ENCODE measurements at places on chromosomes 12 and 14.

- DNase-seq = no peak
These were observed 115.5 kb downstream of the SLC38A1 start for GRCh38 chr12:46153268-46153872.

DNA sequence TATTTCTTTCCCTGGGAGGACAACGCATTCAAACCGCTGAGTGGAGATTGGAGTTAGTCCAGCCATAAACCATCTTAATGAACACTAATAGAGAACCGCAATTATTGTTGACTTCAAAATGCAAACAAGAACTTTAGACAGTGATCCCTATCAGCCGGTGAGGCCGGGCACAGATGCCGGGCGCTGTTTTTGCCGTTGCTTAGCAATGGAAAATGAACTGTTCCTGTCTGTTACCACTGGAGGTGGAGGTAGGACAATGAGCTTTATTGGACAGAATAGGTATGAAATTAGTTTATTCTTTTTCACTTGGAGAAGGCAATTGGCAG lies 216.8 kb downstream of the TTC8 start:
- DNase-seq = no peak

- DNase-seq = no peak
These were observed 6.5 kb downstream of the ESRRB start for GRCh38 chr14:76382495-76382832.

DNA sequence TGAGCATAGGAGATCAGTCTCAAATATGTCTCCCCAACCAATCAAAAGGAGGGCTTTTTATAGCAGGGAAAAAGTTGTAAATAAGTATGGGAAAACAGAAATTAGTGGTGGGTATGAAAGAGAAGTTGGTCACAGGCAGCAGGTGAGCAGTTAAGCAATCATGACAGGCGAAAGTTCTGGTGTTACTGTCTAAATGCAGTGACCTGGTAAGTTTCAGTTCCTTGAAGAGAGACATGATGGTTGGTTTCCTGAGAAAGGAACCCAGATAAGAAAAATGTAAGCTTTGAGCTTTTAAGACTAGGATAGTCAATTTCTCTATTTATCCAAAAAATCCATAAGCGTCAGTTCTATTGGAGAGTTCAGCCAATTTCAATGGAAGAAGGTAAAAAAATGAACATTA lies 466.2 kb upstream of the FLRT2 start:
- no peak for DNase-seq

GRCh38 chr12:118813778-118814357 lies 167.5 kb upstream of the SRRM4 start:
- no peak for DNase-seq

DNA sequence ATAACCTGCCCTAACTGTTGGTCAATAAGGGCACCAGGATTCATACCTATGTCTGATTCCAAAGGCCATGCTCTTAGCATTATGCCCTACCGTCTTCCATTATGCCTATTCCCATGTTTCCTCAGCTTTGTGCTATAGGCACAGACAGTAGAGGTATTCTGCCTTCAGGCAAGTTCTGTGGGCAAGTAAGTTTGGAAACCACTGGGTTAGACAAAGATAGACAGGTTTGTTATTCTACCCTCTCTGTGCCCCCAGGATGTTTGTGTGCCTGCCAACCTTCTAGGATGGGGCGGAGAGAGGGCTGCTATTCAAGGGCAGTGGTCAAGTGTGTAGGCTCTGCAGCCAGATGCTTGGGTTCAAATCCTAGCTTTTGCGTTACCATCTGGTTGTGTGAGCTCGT lies 4.6 kb downstream of the RAPGEF3 start:
- no peak for DNase-seq

DNA sequence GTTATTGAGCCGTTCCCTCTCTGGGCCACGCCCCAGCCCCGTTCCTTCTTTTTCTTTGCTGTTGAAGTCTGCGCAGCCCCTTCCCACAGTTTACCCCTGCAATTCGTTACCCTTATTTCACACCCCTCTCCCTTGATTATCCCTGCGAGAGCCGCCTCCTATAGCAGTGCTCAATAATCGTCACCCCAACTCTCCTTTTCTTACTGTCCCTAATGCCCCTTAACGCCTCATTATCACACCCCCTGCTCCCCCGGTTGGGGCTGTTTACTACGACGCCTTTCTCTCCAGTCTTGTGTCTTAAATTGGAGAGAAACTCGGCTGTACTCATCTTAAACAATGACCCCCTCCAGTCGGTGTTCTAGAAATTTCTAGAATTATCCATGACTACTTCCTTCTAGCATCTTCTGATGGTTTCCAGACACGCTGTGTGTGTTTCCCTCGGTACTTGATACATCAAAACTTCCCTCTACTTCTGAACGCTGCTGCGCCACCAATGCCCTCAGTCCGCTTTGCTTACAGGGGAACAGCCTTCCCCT lies 713 bp upstream of the FBXL14 start:
- DNase-seq = no peak

GRCh38 chr12:102917026-102917787 lies at the start of gene PAH:
Gene PAH (minus strand): TSS chr12:102917244. CDS start chr12:102917130, 114 bp downstream.
- no peak for DNase-seq

DNA sequence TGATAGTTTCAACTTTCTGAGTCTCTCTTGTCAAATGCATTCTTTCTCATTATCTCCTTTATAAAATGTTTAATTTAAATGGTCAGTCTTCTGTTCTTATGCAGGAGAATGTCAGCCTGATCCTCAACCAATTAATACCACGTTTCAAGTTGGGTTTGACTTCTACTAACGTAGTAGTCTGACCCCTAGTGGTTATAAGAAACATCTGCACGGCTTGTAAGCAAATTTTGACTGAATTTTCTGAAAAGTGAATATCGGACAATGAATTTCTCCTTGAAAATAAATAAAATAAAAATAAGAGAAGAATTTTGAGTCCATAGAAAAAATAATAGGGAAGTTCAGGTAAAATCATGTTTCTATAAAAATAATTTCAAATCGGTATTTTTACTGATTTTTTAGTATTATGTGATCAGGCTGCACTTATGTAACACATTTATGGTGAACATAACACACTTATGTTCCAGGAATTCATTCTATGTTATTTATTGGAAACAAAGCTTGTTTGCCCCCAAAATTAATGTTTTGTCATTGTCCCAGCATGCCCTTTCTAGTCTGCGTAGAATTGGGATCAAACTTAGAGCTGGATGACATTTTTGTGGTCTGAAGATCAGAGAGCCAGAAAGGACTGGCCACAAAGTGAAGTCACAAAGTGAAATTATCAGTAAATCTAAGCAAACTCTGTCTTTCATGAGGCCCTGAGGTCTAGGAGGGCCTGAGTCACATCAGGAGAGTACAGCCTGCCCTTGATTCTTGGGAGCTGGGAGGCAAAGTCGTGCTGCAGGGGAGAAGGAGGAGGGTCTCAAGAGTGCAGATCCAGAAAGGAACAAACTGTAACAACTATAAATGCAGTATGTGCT lies 101.2 kb upstream of the STXBP6 start:
- DNase-seq = no peak

DNA sequence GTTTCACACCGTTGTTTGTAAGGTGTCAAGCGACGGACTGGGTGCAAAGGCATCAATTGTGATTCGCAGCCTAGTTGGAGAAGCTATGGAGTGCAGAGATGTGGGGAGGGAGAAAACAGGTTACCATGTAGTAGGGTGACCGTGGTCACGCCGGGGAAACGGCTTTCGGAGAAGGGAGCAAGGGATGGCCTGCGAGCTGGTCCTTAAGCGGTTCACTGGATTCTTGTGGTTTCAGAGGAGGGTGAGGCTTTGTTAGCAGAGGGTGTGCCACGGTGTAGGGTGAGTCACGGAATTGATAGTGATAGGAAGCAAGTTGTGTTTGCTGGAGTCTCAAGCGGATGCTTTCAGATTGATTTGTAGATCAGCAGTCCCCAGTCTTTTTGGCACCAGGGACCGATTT lies 2.3 kb downstream of the PIWIL1 start:
- no peak for DNase-seq

DNA sequence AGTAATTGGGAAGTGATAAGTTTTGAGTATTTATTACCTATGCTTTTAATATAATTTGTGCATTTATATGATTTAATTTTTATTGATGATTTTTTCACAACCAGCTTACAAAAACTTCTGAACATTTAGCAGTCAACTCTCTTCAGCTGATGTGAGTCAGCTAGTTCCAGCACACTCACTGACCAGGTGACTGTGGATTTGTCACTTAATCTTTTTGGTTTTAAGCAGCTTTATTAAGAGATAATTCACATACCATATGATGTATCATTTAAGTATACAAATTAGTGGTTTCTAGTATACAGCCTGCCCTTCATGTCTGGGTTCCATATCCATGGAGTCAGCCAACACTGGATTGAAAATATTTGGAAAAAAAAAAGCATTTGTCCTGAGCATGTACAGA lies 103.5 kb downstream of the SYNE2 start:
- no peak for DNase-seq

- no peak for DNase-seq
These were observed 244.1 kb downstream of the FBXL14 start for GRCh38 chr12:1350055-1350933.

DNA sequence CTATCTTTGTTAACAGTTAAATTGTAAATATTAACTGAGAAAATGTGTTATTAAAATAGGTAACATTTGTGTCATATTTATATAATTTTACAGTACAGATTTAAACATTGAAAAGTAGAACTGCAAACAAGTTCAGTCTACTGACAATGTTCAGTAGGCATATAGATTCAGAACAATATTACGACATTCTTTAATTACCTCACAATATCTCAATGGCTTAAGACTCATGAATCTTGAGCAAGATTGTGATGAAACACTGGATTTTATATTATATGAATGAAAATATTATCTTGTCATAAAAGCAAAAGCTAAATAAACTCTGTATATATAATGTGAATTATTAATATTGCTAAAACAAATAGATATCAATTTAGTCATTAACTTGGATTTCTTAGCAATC lies 194.9 kb downstream of the ADAMTS20 start:
- no peak for DNase-seq

DNA sequence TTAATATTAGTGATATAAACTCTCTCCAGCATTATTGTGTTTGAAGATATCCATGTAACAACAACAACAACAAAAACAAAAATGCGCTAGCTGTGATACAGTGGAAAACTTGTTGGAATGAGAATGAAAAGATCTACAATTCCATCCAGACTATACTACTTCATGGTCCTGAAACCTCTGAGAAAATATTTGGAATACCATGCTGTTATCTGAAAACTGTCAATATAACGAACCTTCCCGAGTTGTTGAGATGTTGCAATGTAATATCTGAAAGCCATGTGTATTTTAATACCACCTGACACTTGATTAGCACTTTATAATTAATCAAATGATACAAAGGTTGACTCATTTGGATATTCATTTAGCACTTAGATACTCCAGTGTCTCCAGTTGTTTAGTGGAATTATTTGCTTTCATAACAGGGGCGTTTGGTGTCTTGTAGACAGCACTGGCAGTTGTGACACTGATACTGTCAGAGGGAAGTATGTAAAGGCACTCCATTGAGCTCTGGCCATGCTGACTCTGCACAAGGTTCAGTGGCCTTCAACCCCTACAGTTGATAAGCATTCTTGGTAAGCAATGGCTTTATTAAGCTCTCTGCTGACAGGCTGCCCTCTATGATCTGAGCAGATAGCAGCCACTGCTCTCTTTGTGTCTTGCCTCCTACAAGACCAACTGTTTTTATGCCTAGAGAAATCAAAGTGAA lies 447.1 kb upstream of the SEL1L start:
- DNase-seq = no peak

DNA sequence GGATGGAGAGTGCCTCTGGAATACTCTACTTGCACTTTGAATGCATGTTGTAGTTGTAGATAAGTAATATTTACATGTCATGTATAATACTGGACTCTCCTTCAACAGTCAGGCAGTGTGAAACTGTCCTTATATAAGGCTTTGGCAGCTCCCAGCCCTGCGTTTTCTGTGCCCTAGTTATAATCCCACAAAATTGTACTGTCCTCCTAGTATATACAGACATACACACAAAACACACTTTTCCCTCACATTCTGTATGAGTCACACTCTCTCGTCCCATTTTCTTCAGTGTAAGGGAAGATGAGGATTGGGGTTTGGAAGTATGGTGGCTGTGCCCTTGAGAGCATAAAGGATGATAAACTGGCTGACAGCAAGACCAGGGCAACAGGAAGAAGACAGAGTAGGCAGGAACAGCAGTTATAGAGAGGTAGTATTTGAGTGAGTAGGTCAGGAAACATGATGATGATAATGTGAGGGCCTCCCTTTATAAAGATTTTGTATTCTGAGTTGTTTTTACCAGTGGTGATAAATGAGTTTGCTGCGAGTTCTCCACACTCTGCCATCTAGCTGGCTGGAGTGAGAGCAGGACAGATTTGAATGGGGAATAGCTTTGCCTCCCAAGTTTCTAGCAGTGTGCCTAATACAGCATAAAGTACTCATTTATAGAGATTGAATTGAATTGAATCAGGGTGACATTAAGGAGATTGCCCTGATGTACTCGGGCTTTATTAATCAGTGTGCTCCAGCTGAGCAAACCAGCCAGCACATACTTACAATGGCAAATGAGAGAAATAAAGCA lies 5.0 kb downstream of the CREBL2 start:
- DNase-seq = peak; percentile 7

DNA sequence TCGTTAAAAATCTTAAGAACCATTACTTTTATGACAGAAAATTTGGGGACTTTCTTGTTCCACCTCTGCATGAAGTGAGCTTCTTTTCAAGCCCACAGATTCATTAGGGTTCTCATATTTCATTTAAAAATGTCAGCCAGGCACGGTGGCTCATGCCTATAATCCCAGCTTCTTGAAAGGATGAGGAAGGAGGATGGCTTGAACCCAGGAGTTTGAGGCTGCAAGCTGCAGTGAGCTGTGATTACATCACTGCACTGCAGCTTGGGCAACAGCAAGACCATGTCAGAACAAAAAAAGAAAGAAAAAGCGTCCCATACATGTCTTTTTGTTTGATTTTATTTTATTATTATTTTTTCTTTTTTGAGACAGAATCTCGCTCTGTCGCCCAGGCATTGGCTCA lies 43.4 kb upstream of the ATF1 start:
- DNase-seq = no peak

DNA sequence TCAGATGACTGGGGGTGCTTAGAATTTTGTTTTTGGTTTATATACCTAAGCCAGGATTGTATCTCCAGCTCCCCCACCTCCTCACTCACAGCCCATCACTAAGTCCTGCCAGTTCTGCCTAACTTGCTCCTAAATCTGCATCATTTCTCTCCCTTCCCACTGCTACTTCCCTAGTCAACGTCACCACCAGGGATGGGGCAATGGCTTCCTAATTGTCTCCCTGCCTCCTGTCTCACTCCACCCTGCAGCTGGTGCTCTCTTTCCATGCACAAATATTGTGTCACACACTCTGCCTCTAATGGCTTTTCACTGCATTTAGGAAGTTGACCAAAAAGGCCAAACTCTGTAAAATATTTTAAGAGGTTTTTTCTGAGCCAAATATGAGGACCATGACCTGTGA lies 11.5 kb downstream of the OAS2 start:
- DNase-seq = no peak
